Activated CD8-positive, alpha-beta memory T cell treated with anti-CD3 and anti-CD28 coated beads for 4 hours (primary cell): ENCODE measurements at places on chromosomes 5 and 9.

DNA sequence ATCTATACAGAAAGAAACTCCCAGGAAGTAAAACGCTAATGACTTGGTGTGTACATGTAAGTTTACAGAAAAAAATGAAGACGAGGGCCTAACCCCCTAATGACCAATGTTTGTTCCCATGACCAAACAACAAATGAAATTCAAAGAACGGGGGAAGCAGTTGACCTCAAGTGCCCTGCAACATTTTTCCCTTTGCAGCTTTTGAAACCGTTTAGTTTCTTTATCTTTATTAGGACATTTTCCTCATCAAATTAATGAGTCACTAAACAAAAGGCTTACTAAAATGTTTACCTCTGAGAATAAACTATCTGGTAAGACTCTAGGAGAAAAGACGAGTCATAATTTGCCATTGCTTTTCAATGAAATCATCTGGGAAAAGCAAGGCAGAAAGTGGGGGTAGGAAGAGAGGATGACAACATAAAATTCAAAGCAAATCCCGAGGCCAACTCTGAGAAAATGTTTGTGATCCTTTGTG lies 57.4 kb downstream of the LHFPL2 start:
- DNase-seq = no peak

- DNase-seq = no peak
Measured at GRCh38 chr9:108565651-108566378, 290.0 kb downstream of the ACTL7B start.

DNA sequence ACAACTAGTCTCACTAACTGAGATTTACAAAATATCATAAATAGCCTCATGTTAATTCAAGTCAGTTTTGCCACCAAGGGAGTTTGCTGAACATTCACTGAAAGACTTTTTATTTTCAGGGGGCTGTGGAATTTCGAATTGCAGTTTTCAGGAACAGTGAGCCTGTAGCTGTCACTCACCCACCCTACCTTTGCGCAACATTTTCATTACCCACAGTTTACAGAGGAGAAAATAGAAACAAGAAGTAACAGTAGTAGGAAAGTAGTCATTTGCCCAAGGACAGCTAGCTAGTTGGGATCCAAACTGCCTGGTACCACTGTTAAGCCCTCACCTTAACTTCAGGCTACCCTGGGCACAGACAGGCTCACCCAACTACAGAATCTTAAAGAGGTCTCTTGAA lies 154.1 kb downstream of the ADAMTS12 start:
- no peak for DNase-seq

GRCh38 chr9:137383081-137383783 lies 39.7 kb downstream of the EXD3 start:
- no peak for DNase-seq

DNA sequence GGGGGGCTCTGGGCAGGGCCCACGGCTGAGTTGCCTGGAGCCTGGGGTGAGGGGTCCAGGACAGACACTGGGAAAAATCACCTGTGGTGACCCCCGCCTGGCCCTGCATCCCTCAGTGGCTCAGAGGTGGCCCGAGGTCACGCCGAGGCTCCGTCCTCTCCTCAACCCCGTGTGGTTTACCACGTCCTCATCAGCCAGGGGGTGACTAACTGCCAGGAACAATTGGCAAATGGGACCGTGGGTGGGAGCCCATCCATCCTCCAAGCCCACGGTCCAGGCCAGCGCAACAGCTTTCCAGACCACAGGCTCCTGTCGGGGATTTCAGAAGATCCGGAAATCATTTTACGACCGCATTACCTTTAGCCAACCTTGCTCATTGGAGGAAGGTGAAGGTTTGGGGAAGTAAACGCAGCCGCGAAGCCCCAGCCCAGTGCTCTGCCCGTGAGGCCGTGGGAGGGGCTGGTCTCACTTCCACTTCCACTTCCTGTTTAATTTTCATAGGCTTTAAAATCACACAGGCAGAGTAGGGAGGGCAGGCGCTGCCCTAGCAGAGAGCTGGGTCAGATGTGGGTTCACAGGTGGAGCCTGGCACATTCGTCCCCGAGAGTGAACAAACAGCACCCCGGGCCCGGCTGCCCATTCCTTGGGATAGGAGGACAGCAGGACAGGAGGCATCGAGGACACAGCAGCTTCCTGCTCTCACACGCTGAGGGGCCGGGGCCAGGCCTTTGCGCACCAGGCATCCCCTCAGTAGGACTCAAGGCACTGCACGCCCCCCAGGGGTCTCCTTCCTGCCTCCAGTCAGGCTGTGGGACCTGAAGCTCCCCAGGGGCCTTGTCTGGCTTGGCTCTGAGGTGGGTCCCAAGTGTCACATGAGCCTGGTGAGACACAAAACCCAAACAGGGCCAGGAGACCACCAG lies 19.8 kb upstream of the SLC9A3 start:
- peak; percentile 7 for DNase-seq

DNA sequence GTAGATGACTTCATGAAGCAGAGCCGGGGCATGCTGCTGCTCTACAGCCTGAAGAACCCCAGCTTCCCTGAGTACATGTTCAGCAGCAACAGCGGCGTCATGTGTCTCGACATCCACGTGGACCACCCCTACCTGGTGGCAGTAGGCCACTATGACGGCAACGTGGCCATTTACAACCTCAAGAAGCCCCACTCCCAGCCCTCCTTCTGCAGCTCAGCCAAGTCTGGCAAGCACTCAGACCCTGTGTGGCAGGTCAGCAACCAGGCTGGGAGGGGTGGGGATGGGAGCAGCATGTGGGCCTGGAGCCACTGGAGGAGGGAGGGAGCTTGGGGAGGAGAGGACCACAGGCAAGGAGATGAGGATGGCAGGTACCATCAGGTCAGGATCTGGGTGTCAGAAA lies 16.2 kb downstream of the ENHO start:
- no peak for DNase-seq

DNA sequence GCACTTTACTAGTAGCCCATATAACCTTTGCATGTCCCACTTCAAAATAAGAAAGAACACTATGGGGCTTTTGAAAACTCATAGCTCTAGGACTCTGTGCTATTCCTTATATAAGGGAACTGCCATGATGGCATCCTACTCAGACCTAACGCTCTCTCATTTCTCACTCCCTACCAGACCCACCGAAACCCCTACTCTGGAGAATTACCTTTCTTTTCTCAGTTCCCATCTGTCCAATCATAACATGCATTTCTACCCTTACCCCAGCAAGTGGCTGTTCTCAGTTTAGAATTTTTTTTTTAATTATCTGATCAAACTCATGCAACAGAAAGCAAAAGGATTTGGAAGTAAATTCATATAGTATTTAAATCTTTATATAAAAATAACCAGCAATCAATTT lies 27.3 kb downstream of the CARNMT1 start:
- no peak for DNase-seq

GRCh38 chr9:33177639-33178038 lies 10.5 kb upstream of the B4GALT1 start:
- DNase-seq = no peak

- no peak for DNase-seq
Measured at GRCh38 chr5:141598391-141599345, 20.1 kb downstream of the DIAPH1 start.

- DNase-seq = no peak
Measured at GRCh38 chr9:77019926-77020412, 514 bp downstream of the FOXB2 start.

DNA sequence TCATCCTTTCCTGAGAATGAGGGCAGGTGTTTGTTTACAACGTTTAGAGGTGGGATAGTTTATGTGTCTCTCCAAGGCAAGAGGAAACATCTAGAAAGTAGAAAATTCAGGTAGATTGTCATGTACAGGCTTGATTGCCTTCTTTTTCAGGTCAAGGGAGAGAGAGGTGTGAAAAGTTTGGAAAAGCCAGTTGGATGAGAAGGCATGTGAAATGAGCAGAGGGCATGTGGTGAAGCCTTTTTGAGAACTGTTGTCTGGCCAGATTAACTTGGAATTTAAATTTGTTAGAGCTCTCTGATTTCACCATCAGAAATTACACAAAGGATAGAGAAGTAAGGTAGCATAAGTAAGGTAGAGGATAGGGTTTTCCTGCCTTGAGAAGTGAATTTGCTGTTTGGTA lies 74.6 kb downstream of the SNX24 start:
- no peak for DNase-seq

DNA sequence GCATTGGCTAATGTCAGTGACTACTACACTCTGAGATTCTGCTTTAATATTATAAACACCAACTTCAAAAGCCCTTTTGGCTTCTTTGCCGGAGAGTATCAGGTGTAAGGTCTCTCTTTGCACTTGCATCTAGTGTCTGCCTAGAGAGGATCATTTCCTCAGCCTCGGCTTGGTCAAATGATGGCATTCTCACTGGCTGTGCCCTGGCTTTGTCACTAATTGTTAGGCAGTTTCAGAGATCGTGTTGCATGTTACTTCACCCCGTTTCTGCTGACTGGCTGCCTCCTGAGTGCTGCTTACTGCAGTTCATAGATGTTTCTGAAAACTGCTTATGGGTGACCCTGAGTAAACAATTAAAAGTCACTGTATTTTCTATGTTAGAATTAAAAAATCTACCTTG lies 48.8 kb downstream of the SLC1A3 start:
- DNase-seq = no peak

GRCh38 chr9:69549310-69550202 lies 122.6 kb downstream of the APBA1 start:
- no peak for DNase-seq

- no peak for DNase-seq
Measured at GRCh38 chr9:99921875-99922710, 15.6 kb downstream of the STX17 start.

- DNase-seq = no peak
Measured at GRCh38 chr9:108108280-108108851, 618.8 kb upstream of the KLF4 start.

- DNase-seq = no peak
Measured at GRCh38 chr9:68446836-68447235, 90.4 kb downstream of the PGM5 start.

DNA sequence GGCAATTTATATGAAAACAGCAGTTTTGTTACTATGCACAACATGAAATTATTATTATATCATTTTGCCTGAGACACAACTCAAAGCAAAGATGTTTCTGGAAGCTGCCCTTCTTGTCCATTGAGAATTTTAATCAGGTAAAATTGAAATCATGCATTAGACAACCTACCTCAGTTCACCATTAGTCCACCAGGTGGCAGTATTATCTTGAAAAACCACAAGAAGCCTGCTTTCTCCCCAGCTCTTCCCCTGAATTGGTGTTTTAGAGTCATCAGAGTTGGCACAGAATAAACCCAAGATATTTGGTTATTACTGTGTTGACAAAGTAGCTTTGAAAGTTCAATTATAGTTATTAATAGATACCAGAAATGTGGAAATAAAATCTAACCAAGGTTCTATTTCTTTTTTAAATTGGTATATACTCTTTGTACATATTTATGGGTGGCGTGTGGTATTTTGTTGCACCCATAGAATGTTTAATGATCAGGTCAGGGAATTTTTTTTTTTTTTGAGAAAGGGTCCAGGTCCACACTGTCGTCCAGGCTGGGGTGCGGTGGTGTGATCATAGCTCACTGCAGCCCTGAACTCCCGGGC lies 25.7 kb downstream of the UTP15 start:
- peak; percentile 14 for DNase-seq

DNA sequence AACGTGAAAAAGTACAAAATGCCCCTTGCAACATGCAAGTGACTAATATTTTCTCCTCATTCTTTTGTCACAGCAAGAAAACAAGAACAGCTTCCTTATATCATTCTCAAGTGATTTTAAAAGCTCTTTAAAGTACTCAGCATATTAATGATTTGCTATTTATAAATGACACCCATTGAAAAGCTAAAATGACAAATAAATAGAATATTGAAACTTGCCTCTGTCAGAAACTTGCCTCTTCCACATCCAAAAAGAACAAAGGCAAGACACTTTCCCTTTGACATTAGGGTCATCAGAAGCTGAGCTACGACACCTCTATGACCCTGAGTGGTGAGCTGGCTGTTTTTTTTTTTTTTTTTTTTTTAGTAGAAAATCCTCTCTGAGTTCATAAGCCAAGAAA lies 339.6 kb upstream of the ITGA1 start:
- DNase-seq = no peak

- DNase-seq = no peak
Measured at GRCh38 chr9:8508671-8509290, 709.2 kb upstream of the DMAC1 start.

- no peak for DNase-seq
Measured at GRCh38 chr9:37632479-37632878, 18.3 kb upstream of the FRMPD1 start.

- DNase-seq = no peak
Measured at GRCh38 chr5:110105692-110106091, 416.0 kb downstream of the MAN2A1 start.

DNA sequence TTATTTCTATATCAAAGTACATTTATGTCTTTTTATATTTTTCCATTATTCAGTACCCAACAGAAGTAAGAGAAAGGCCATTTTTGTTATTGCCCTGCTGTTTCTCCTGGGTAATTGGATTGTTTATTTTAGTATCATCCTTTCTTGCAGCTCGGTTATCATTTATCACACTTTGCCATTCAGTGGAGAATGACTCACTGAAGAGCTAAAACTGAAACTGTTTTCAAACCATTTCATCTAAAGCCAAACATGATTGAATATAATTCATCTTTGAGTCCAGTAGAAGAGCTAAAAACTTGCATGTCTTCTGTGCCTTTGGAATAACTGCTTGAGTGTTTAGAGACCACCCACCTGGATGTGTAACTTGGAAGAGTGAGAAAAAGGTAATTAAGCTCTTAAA lies 139.5 kb upstream of the PRDM9 start:
- no peak for DNase-seq

GRCh38 chr5:16857635-16858034 lies 78.5 kb downstream of the MYO10 start:
- no peak for DNase-seq

DNA sequence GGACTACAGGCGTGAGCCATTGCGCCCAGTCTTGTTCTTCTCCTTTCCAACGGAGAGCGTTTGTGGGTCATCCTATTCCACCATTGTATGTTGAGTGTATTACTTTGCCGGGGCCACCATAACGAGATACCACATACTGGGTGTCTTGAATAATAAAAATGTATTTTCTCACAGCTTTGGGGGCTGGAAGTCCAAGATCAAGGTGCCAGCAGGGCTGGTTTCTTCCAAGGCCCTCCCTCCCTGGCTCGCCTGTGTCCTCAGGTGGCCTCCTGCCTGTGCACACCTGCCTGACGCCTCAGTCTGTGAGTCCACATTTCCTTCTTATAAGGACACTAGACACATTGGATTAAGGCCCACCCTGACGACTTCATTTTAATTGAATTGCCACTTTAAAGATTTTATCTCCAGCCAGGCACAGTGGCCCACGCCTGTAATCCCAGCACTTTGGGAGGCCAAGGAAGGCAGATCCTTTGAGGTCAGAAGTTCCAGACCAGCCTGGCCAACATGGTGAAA lies 175.1 kb downstream of the C9orf50 start:
- no peak for DNase-seq

GRCh38 chr5:131288328-131288727 lies 24.5 kb downstream of the CDC42SE2 start:
- DNase-seq = no peak
